ENCODE measurements at places on chromosomes 1 and 21.

- DNase-seq, result no peak
These were observed 4.6 kb downstream of the CHD1L start for GRCh38 chr1:147246910-147247655.

DNA sequence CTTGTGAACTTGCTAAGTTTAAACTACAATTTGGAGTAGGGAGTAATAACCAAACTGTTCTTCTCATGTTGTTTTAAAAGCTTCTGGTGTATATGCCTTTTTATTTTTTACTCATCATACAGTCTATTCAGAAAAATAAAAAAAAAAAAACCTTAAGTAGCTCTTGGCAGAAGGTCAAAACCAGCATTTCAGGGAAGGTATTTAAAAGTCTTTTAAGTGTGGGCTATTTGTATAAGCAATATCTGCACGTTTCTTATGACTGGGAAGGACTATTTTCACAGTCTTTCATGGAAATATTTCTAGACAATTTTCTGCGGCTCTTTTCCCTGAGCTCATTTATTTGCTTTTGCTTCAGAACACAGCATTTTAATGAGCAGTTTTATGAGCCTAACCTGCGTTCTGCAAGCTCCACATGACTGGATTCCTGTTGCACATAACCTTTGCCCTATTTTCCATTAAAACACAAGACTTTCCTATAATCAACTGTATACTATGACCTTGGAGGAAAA lies 60.9 kb upstream of the C1orf105 start:
- no peak for DNase-seq

GRCh38 chr1:82398357-82398756 lies 597.6 kb downstream of the ADGRL2 start:
- DNase-seq, result no peak

- no peak for DNase-seq
These were observed 115.7 kb downstream of the CENPF start for GRCh38 chr1:214718724-214719123.

DNA sequence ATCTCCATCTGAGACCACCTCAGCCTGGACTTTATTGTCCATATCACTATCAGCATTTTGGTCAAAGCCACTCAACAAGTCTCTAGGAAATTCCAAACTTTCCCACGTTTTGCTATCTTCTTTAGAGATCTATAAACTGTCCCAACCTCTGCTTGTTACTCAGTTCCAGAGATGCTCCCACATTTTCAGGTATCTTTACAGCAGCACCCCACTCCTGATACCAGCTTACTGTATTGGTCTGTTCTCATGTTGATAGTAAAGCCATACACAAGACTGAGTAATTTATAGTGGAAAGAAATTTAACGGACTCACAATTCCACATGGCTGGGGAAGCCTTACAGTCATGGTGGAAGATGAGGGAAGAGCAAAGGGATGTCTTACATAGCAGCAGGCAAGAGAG lies 465.4 kb upstream of the PBX1 start:
- DNase-seq, result no peak

DNA sequence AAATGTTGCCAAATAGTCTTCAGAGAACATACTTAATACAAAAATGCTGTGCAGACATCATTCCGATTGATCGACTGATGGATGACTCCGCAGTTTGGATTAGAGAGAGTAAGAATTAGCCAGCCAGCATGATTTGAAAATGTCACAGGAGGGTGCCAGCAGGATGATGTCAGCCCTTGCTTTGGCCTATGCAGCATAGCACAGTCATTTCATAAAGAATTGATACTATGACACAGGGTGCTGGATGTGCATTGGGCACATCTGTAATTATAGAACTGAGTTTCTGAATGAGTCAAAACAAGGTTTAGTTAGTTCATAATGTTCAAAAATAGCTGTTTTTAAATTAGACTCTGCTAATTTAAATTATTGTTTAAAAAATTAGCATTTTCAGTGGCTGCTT lies 21.6 kb upstream of the TRAF5 start:
- DNase-seq, result peak; percentile 21

DNA sequence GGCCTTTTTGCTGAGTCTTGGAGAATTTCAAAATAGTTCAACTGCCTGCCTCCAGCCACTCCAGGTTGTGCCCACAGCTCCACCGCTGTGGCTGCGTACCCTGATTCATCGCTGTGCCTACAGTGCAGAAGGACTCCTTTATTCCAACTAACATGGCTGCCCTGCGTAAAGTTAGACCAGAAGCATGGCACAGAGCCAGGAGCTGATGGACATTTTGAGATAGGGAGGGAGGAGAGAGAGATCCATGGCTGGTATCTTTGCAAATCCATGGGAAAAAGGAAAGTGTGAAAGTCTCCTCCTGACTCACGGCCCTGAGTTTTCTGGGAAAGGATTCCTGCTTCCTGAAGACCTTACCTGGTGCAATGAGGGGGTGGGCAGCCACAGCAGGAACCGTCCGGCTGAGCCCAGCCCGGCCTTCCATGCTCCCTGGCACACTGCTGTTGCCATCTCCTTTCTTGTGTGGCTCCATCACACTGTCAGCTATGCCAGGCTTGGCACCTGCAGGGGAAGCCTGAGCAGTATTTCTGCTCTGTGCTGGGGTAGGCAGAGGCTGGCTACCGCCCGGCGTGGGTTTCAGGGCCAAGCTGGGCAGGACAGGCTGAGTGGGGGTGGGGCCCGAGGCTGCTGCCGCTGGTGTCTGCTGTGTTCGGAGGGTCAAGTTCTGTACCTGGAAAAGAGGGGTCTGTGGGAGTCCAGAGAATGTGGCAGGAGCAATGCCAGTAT lies 46.0 kb upstream of the A3GALT2 start:
- no peak for DNase-seq

DNA sequence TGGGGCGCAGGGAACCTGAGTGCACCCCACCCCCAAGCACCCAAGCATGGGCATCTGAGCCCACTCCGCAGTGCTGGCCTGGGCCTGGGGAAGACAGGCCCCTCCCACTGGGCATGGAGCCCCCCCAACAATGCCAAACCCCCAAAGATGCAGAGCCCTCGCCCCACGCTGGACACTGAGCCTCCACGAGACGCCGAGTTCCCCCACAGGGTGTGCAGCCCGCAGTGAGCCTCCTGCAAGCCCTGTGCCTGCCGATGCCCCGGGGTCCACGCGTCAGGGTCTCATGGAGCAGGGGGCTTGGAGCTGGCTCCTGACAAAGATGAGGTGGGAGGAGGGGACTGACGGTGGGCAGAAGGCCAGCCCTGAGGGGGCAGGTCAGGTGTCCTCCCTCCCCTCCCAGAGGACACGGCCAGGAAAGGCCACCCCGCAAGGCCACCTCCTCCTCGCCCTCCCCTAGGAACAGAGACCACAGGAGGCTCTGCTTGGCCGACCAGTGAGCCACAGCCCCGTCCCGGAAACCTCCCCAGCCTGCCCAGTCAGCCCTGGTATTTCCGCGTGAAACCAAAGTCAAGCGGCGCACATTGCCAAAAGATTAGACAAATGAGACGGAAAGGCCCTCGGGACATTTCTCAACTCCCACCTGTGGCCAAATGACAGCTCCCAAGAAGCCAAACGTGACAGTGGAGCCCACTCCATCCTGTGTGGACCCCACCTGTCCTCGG lies 33.4 kb downstream of the MEGF6 start:
- DNase-seq, result no peak

GRCh38 chr1:203287109-203287893 lies 18.0 kb upstream of the BTG2 start:
- peak; percentile 49 for DNase-seq

GRCh38 chr1:182565537-182565936 lies 23.5 kb downstream of the RNASEL start:
- DNase-seq, result no peak

DNA sequence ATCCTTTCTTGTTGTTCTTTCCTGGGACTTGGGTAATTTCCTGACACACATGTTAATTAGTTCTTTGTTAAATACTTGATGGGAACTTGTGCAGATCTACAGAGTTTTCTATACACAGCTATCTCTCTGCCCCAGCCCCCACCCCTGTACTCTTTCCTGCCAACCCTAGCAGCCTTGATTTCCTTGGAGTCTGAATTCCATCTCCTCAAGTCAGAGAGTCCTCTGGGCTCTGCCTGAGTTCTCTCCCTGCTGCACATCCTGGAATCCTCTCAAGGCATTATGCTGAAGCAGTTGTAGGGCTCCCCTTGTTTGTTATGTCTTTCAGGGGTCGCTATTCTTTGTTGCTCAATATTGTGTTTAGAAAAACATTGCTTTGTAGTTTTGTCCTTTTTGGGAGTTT lies 384.7 kb downstream of the RPS6KC1 start:
- no peak for DNase-seq

DNA sequence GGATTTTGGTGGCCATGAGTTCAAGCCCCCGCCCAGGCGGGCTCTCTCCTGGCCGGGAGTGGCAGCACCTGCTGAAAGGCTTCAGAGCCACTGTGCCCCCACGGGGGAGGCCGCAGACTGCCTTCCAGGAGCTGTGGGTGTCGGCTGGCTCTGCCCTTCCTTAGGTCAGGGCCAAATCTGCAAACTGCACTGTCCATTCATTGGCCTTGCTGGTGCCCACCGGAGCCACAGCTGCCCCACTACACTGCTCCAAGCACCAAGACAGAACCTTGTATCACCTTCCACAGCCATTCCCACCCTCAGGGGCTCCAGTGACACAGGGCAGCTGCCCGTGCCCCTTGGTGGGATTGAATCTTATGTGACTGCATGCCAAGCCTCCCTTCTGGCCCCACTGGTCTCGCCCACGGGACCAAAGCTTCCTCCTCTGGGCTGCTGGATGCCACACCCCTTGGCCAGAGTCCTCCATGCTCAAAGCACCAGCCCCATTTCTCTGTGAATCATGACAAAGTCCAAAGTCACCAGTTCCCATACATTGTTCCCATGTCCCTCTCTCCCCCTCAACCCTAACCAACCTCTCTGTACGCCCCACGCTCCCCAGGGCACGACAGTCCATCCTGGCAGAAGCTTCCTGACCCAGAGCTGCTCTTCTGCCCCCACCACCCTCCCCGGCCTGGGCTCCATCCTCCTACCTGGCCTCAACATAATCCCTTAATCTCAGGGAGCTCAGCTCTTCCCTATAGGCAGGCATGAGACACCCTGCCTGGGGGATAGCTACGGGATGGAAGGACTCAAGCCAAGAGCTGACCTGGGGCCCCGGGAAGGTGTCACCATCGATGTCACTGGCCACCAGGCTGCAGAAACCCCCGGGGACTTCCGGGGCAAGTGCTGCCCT lies 20.9 kb upstream of the GPR153 start:
- no peak for DNase-seq

DNA sequence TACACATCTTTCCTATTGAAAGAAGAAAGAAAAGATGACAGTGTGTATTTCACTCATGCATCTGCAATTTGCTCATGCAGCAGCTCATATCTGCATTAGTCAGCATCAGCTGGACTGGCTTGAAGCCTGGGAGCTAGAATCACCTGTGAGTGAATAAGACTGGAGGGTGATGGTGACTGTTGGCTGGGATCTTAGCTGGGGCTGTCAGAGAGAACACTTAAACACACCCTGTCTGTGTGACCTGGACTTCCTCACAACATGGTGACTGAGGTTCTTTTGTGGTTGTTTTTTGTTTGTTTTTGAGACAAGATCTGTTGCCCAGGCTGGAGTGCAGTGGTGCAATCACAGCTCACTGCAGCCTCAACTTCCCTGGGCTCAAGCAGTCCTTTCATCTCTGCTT lies 24.9 kb downstream of the KLHDC7A start:
- no peak for DNase-seq

DNA sequence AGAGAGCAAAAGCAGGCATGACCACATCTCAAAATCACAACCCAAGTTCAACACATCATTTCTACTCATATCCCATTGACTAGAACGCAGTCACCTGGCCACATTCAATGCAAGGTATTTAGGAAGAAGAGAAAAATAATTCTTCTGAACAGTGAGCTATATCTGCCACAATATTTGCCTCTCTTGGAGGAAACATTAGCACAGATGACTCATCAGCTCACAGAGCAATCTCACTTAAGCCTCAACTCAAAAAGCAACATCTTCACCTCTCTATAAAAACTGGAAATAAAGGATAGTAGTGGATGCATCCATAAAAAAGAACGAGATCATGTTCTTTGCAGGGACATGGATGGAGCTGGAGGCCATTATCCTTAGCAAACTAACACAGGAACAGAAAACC lies 143.9 kb upstream of the FMN2 start:
- DNase-seq, result no peak

- DNase-seq, result no peak
These were observed 395.8 kb downstream of the PTPRU start for GRCh38 chr1:29631836-29632805.

- no peak for DNase-seq
These were observed 5.9 kb upstream of the TNFSF4 start for GRCh38 chr1:173212952-173213491.

DNA sequence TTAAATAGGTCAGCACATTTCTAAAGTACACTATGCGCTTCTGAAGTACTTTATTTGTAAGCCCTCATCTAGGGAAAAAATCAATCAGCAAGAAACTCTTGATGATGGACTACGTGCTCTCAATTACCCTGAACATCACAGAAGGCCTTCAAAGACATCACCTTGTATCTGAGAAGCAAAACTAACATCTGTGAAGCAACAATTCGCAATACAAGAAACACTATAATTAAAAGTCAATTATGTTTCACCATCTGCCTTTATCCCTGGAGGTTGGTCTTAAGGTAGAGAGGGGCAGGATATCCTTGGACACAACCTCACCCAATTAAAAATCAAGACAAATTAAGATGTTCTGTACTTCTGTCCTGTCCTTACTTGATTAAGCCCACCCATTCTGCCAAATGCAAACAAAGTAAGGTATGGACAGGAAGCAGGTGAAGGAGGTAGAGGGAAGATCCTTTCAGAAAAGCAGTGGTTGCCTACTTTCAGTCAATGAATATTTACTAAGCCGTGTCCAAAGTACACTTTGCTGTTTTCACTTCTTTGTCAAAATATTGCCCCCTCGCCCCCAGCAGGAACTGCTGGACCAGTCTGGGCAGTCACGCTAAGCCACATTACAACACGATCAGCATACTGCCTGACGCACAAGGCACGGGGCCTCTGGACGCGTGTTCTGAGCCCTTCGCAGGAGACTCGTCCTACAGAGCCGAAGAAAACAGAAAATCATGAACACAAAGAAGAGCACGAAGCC lies 887 bp downstream of the SLC19A2 start:
- peak; percentile 11 for DNase-seq

GRCh38 chr1:14345946-14346550 lies 252.4 kb upstream of the KAZN start:
- no peak for DNase-seq

DNA sequence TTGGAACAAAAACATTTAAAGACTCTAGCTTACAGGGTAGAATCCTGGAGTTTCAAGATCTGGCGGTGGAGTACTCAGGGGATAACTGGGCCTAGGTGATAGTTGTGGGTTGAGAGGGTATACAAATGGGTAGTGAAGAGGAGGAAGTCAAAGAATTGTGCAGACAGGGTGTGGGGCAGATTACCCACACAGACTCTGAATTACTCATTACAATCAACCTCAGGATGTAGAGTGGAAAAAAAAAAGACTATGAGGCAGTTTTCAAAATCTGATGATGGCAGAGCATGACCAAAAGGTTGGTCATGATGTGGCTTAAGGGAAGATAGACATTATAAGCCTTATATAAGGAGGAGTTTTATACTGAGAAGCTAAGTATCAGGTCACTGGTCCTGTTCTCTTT lies 44.1 kb upstream of the GLIS1 start:
- DNase-seq, result no peak

- no peak for DNase-seq
These were observed 13.4 kb downstream of the CATSPER4 start for GRCh38 chr1:26203642-26204318.

- DNase-seq, result no peak
These were observed 435.7 kb upstream of the VAMP3 start for GRCh38 chr1:7335224-7335879.

- no peak for DNase-seq
These were observed 43.8 kb downstream of the BATF3 start for GRCh38 chr1:212655668-212656440.
